ENCODE measurements at places on chromosomes 16 and 17.

- no peak for DNase-seq
Measured at GRCh38 chr17:27793168-27793905, 7.0 kb downstream of the NOS2 start.

- DNase-seq, result peak; percentile 94
Measured at GRCh38 chr16:88730632-88731607, 24.6 kb downstream of the CTU2 start.

GRCh38 chr17:77315551-77316190 is 174.9 kb downstream of the SEC14L1 start:
- DNase-seq, result no peak

- peak; percentile 96 for DNase-seq
Measured at GRCh38 chr17:7885367-7886226, 3.0 kb upstream of the CHD3 start.

DNA sequence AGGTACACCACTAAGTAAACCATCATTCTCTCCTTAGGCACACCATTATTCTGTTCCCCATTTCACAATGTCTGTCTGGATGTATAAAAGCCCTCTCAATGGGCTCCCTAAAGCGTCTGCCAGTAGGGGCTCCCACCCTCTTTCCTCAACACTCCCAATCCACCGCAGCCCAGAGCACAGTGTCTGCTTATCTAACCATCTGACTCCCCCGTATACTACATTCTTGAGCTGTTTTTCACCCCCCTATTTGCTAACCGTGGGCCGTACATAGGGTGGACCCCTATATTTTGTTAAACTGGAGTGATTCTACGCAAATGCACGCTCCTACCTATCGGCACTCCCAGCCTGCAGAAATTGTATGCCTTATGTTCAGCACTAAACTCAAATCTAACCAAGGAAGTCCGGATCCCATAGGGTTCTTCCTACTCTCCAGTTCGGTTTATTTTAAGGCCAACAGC is 685 bp upstream of the PSMD3 start:
- peak; percentile 73 for DNase-seq

DNA sequence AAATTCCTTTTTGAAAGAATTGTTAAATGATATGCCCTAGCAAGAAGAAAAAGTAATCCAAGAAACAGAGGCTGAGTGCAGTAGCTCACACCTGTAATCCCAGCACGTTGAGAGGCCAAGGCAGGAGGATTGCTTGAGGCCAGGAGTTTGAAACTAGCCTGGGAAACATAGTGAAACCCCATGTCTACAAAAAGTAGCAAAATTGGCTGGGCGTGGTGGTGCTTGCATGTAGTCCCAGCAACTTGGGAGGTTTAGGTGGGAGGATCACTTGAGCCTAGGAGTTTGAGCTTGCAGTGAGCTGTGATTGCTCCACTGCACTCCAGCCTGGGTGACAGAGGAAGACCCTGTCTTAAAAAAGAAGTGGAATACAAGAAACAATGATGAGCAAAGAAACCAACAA is 56.1 kb downstream of the NT5M start:
- DNase-seq, result no peak

Data from SJCRH30 (cell line).